NCI-H1105 (cell line): ENCODE measurements at places on chromosomes 12 and 14.

- no peak for DNase-seq
Observed at GRCh38 chr14:93108105-93108504, 7.6 kb downstream of the ITPK1 start.

GRCh38 chr14:93691042-93691780 is 97.1 kb downstream of the PRIMA1 start:
- DNase-seq = no peak

DNA sequence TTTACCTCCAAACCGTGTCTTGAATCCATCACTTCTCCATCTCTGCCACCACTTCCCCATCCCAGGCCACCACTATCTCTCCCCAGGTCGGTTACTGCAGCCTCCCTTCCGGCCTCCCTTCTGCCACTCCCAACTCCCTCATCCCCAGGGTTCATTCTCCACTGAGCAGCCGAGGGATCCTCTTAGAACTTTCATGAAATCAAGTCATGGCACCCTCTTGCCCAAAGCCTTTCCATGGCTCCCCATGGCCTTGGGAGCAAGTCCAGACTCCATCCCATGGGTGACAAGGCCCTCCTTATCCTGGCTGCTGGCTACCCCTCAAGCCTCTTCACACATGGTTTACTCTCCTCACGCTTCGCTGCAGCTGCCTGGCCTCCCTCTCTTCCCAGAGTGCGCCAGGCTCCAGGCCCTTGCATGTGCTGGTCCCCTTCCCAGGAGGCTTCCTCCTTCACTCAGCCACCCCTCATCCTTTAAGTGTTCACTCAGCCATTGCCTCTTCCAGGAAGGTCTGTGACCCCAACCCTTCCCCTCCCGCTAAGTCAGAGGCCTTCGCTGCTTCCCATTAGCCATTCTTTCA is 17.9 kb upstream of the SH2B3 start:
- no peak for DNase-seq

GRCh38 chr12:110004598-110004997 is 5.4 kb downstream of the ANKRD13A start:
- DNase-seq = no peak

- no peak for DNase-seq
Observed at GRCh38 chr14:85052646-85053045, 477.3 kb upstream of the FLRT2 start.

GRCh38 chr12:51087818-51088217 is 4.4 kb upstream of the CSRNP2 start:
- DNase-seq = no peak

GRCh38 chr12:129053232-129053631 is 200.0 kb downstream of the GLT1D1 start:
- DNase-seq = no peak

DNA sequence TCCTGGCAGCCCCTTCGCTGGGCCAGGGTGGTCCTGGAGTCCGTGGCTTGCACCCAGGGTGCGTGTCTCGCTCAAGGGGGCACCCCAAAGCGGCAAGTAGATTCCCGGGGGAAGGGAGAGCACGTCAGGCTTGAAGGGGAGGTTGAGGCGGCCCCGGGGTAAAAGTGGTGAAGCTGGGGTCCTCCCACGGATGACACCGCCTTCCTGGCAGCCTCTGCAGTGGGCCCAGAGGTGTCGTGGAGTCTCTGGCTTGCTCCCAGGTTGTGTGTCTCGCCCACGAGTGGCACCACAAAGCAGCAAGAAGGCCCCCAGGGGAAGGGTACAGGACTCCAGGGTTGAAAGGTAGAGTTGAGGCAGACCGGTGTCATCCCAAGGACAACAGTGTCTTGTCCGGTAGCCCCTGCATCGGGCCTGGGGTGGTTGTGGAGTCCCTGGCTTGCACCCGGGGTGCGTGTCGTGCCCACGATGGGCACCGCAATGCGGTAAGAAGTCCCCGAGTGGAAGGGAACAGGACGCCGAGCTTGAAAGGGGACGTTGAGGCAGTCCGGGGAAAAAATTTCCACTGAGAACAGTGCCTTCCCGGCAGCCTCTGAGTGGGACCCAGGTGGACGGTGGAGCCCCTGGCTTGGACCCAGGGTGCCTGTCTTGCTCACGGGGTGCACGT is 158.0 kb upstream of the ALG10B start:
- DNase-seq = no peak
